Thoracic aorta (tissue), 2 donors: ENCODE measurements at places on chromosomes 16 and 17.

DNA sequence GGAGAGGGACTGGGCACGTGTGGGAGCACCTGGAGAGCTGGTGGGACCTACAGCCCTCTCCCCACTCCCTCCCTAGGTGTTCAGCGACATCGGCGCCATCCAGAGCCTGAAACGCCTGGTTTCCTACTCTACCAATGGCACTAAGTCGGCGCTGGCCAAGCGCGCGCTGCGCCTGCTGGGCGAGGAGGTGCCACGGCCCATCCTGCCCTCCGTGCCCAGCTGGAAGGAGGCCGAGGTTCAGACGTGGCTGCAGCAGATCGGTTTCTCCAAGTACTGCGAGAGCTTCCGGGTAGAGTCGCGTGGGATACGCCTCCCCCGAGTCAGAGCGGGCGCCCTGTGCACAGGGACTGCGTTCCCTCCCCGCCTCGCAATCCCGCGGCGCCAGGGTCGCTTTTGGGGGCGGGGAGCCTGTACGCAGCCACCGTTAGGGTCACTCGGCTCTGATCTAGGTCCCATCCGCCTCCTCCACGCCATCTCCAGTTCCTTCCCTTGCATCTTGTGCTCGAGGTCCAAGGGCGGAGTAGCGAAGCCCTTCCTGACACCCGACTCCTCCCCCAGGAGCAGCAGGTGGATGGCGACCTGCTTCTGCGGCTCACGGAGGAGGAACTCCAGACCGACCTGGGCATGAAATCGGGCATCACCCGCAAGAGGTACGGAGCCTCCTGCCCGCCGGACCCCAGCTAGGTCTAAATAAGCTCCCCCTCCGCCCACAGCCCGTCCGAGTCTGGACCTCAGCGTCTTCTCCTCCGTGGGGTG is 13.0 kb downstream of the SARM1 start:
- no peaks in the 10 kb centered on the region for H3K27me3 ChIP-seq
- peaks cover 11% of the 10 kb centered on the region for H3K36me3 ChIP-seq
- no peaks in the 10 kb centered on the region for H3K4me1 ChIP-seq
- H3K4me3 ChIP-seq, result peak overlapping the region; percentile 70

DNA sequence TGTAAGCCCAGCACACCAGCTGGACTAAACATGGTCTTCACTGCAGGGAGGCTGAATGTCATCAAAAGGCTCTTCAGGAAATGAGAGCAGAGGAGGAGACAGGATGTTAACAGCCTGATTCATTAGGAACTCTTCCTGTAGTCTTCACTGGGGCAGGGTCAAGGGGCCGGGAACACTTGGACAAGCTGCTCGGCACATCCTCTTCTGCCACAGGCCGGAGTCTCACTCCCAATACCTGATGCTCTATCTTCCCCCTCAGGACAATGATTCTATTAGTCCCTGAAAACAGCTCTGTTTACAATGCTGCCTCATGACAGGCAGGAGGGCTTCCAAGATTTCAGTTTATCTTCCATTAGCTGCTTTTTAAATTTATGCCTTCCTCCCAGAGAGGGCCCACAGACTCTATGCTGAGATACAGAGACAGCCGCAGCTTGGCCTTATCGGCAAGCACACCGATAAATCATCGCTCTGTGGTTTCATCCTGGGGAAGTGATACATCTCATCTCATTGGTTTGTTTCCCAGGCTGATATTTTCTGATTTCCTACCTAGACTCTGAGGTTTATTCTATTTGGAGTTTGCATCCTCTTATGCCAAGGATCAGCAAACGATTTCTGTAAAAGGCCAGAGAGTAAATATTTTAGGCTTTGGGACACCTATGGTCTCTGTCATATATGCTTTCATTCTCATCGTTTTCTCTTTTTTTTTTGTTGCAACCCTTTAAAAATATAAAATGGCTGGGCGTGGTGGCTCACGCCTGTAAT is 214.0 kb upstream of the ASIC2 start:
- H3K27me3 ChIP-seq, result no peaks in the 10 kb centered on the region
- H3K36me3 ChIP-seq, result no peaks in the 10 kb centered on the region
- no peaks in the 10 kb centered on the region for H3K4me1 ChIP-seq

GRCh38 chr16:86877108-86877507 is 298.8 kb downstream of the FOXL1 start:
- H3K27me3 ChIP-seq, result no peaks in the 10 kb centered on the region
- DNase-seq, result no peak
- H3K4me1 ChIP-seq, result peaks cover 6% of the 10 kb centered on the region
- H3K4me3 ChIP-seq, result no peak overlapping the region
- H3K27ac ChIP-seq, result no peak overlapping the region

GRCh38 chr17:17341452-17341851 is 38.3 kb downstream of the NT5M start:
- no peaks in the 10 kb centered on the region for H3K27me3 ChIP-seq
- H3K4me3 ChIP-seq, result no peak overlapping the region
- no peak overlapping the region for H3K27ac ChIP-seq
- H3K4me1 ChIP-seq, result no peaks in the 10 kb centered on the region

DNA sequence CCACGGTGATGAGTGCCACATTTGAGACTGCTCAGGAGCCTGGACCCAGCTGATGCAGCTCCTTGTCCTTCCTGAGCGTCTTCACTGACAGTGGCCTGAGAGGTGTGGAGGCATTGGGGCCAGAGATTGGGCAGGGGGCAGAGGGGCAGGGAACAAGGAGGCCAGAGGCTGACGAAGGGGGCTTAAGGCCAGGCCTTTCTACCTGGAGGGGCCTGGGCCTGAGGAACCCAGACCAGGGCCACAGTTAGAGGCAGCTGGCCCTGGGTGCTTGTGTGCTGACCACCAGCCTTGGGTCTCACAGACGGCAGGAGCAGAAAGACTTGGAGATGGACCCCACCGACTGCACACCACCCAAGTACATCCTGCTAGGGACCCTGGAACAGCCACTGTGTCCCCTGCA is 168.2 kb upstream of the ZNF267 start:
- H3K4me1 ChIP-seq, result peaks cover 6% of the 10 kb centered on the region
- no peak overlapping the region for H3K27ac ChIP-seq
- H3K27me3 ChIP-seq, result no peaks in the 10 kb centered on the region
- H3K36me3 ChIP-seq, result peaks cover 9% of the 10 kb centered on the region

DNA sequence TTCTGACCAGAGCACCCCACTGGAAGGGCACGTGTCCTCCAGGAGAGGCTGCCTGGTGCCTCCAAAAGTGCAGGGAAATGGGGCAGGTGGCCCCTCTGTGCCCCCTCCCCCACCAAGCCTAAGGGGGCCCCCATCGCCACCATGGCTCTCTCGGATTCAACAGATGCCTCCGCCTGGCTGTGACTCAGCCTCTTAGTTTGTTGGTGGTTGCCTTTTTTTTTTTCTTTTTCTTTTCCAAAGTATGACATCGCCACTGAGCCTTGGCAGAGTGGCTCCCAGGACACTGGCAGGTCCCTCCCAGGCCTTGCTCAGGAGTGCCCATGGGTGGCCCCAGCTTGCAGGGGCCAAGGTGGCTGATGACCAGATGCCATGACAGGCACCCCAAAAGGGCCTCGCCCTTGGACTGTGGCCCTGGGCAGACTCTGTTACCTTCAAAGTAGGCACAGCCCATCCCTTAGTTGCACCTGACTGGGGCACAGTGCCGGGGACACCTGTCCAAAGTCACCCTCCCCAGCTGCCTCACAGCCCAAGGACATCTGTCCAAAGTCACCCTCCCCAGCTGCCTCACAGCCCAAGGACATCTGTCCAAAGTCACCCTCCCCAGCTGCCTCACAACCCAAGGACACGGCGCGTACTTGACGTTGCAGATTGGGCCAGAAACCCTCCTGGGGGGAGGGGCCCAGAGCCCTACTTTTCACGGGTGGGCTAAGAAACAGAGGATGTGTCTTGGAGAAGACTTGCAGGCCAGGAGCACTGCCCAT is 29.6 kb downstream of the NPTX1 start:
- H3K27ac ChIP-seq, result no peak overlapping the region
- no peak overlapping the region for H3K4me3 ChIP-seq
- H3K36me3 ChIP-seq, result no peaks in the 10 kb centered on the region
- H3K4me1 ChIP-seq, result peaks cover 33% of the 10 kb centered on the region
- no peak for DNase-seq
- no peaks in the 10 kb centered on the region for H3K27me3 ChIP-seq

- DNase-seq, result no peak
- H3K36me3 ChIP-seq, result no peaks in the 10 kb centered on the region
- H3K27ac ChIP-seq, result no peak overlapping the region
- no peaks in the 10 kb centered on the region for H3K27me3 ChIP-seq
- no peak overlapping the region for H3K4me3 ChIP-seq
- H3K4me1 ChIP-seq, result peaks cover 32% of the 10 kb centered on the region
Observed at GRCh38 chr16:11354733-11355574, 9.7 kb downstream of the RMI2 start.

DNA sequence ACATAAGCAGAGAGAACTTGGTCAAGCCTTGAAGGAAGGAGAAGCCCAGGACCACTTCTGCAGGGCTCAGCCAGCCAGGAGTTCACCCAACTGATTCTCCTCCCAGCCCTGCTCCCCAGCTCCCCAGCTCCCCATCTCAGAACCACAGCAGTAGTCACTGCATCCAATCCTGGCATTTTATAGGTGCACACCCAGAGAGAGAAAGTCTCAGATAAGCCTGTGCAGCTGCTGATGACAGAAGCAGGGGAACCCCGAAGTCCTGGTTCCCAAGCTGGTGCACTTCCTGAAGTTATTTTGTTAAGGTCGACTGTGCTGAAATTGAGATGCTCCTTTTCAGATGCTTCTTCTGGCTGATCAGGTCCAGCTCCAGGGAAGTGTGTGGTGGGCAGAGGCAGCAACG is 6.6 kb downstream of the RNF112 start:
- H3K27me3 ChIP-seq, result no peaks in the 10 kb centered on the region
- H3K4me1 ChIP-seq, result no peaks in the 10 kb centered on the region
- no peaks in the 10 kb centered on the region for H3K36me3 ChIP-seq
- peak overlapping the region; percentile 9 for H3K27ac ChIP-seq
- DNase-seq, result no peak

- H3K4me1 ChIP-seq, result no peaks in the 10 kb centered on the region
- H3K36me3 ChIP-seq, result peaks cover 11% of the 10 kb centered on the region
- no peaks in the 10 kb centered on the region for H3K27me3 ChIP-seq
- no peak overlapping the region for H3K4me3 ChIP-seq
- DNase-seq, result no peak
Observed at GRCh38 chr16:56830669-56831068, 34.3 kb upstream of the SLC12A3 start.

DNA sequence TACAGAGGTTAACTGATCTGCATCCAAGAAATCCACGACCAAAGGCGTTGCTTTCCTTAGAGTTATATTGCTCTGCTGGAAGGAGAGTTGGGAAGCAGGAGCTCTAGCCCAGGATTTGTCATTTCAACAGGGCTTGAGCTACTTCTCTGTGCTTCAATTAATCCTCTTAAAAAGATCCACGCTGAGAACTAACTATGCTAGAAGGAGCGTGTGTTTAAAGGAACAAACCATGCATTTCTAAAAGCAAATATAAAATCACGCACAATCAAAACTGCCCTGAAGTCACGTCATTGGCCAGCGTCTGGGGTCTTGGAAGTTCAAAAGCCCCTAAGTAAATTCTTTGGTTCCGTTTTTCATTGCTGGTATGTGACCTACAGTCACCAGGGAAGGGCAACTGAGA is 1.1 kb downstream of the ARL6IP1 start:
- no peaks in the 10 kb centered on the region for H3K27me3 ChIP-seq
- H3K36me3 ChIP-seq, result peaks cover 3% of the 10 kb centered on the region
- H3K4me3 ChIP-seq, result peak overlapping the region; percentile 96
- DNase-seq, result no peak

GRCh38 chr17:42553866-42554249 is 1.1 kb downstream of the HSD17B1 start:
- peak overlapping the region; percentile 70 for H3K27ac ChIP-seq
- H3K27me3 ChIP-seq, result no peaks in the 10 kb centered on the region
- H3K36me3 ChIP-seq, result no peaks in the 10 kb centered on the region
- H3K4me3 ChIP-seq, result peak overlapping the region; percentile 93

- no peaks in the 10 kb centered on the region for H3K36me3 ChIP-seq
- no peaks in the 10 kb centered on the region for H3K4me1 ChIP-seq
- no peak for DNase-seq
- no peak overlapping the region for H3K27ac ChIP-seq
- H3K4me3 ChIP-seq, result no peak overlapping the region
- H3K27me3 ChIP-seq, result no peaks in the 10 kb centered on the region
Observed at GRCh38 chr17:51846566-51846965, 311.9 kb downstream of the CA10 start.

- no peaks in the 10 kb centered on the region for H3K27me3 ChIP-seq
- no peaks in the 10 kb centered on the region for H3K36me3 ChIP-seq
- H3K27ac ChIP-seq, result no peak within 1 kb of the TSS
- no peak for DNase-seq
- peaks cover 16% of the 10 kb centered on the region for H3K4me1 ChIP-seq
Observed at GRCh38 chr16:58198022-58198683, at the start of gene CSNK2A2. Gene CSNK2A2 (minus strand): TSS chr16:58198106. CDS start chr16:58197736, 370 bp downstream.

DNA sequence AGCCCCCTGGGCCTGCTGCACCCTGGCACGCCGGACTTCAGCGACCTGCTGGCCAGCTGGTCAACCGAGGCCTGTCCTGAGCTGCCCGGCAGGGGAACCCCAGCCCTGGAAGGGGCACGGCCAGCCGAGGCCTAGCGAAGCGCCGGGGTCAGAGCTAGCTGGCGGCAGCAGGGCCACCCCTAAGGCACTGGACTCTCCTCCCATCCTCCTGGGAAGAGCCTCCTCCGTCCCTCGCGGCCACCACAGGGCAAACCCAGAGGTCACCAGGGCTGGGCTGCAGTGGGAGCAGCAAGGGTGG is 2.3 kb downstream of the PERCC1 start:
- H3K4me1 ChIP-seq, result no peaks in the 10 kb centered on the region
- no peak overlapping the region for H3K4me3 ChIP-seq
- no peaks in the 10 kb centered on the region for H3K36me3 ChIP-seq
- no peak overlapping the region for H3K27ac ChIP-seq
- no peaks in the 10 kb centered on the region for H3K27me3 ChIP-seq

- H3K4me3 ChIP-seq, result no peak overlapping the region
- no peak for DNase-seq
- no peaks in the 10 kb centered on the region for H3K36me3 ChIP-seq
- H3K27me3 ChIP-seq, result no peaks in the 10 kb centered on the region
- H3K27ac ChIP-seq, result no peak overlapping the region
- no peaks in the 10 kb centered on the region for H3K4me1 ChIP-seq
Observed at GRCh38 chr16:26951950-26952349, 114.8 kb upstream of the C16orf82 start.

- H3K4me3 ChIP-seq, result no peak overlapping the region
- H3K36me3 ChIP-seq, result no peaks in the 10 kb centered on the region
- H3K27ac ChIP-seq, result no peak overlapping the region
- no peak for DNase-seq
- H3K4me1 ChIP-seq, result peaks cover 17% of the 10 kb centered on the region
Observed at GRCh38 chr16:75195811-75196790, 10.9 kb downstream of the CTRB2 start.

DNA sequence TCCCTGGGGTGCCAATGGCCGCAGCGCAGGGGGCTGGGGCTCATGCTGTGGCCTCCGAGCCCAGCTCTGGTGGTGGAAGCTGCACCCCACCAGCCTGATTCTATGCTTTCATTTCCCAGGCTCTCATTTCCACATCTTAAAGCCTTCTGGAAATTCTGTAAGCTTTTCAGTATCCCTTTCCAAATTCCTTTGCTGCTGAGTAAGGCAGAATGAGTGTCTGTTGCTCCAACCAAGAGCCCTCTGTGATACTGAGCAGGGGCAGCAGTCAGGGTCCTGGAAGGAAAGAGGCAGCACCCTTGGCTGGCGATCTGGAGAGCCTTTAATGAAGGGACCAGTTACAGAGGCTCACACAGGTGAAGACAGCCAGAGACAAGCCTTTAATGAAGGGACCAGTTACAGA is 79.5 kb upstream of the FOXF1 start:
- no peak overlapping the region for H3K27ac ChIP-seq
- no peaks in the 10 kb centered on the region for H3K4me1 ChIP-seq
- no peak overlapping the region for H3K4me3 ChIP-seq
- no peaks in the 10 kb centered on the region for H3K27me3 ChIP-seq
